ENCODE measurements at places on chromosomes 2 and 18.

- no peak for DNase-seq
Measured at GRCh38 chr2:88184762-88185161, 14.6 kb downstream of the THNSL2 start.

GRCh38 chr2:24892928-24893327, 27.1 kb downstream of the ADCY3 start:
- no peak for DNase-seq

GRCh38 chr2:185640588-185640987, 98.0 kb upstream of the FSIP2 start:
- no peak for DNase-seq

DNA sequence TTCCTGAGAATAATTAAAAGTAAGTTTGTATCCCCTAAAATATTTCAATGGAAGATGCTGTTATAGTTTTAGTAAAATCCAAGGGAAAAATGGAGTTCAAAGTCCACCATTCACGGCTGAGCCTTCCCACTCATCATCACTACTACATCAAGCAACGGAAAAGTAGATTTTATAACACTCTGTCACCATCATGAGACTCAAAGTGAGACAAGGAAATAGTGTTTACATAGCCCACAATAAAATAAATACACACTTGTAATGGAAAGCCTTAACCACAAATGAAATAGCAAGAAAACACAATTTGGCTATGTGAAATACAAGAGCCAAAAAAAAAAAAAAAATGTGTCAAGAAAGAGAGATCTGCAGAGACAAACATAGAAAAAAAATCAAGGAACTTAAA, 569.9 kb upstream of the REG3G start:
- DNase-seq = no peak

- DNase-seq = peak; percentile 92
Measured at GRCh38 chr18:13800505-13801259, 23.3 kb upstream of the MC5R start.

DNA sequence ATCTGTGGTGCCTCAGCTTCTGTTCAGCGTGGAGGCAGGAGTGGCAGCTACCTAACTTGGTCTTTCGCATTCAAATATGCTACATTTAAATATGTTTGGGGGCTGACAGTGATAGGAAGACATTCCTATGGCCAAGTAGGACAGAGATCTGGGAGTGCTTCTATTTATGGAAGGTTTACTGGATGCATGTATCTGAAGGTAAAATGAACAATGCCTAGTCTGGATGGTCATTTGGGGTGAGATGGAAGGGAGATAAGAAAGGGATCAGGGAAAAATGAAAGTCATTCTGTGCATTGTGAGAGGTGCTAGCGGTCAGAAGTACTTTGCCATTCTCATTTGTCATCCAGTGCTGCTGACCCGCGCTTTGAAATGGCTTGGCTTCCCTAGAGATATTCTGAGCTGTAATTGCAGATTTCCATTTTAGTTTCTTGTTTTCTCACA, 300.9 kb upstream of the FBXO11 start:
- no peak for DNase-seq

GRCh38 chr2:177229442-177230242, 17.0 kb downstream of the HNRNPA3 start:
- no peak for DNase-seq

DNA sequence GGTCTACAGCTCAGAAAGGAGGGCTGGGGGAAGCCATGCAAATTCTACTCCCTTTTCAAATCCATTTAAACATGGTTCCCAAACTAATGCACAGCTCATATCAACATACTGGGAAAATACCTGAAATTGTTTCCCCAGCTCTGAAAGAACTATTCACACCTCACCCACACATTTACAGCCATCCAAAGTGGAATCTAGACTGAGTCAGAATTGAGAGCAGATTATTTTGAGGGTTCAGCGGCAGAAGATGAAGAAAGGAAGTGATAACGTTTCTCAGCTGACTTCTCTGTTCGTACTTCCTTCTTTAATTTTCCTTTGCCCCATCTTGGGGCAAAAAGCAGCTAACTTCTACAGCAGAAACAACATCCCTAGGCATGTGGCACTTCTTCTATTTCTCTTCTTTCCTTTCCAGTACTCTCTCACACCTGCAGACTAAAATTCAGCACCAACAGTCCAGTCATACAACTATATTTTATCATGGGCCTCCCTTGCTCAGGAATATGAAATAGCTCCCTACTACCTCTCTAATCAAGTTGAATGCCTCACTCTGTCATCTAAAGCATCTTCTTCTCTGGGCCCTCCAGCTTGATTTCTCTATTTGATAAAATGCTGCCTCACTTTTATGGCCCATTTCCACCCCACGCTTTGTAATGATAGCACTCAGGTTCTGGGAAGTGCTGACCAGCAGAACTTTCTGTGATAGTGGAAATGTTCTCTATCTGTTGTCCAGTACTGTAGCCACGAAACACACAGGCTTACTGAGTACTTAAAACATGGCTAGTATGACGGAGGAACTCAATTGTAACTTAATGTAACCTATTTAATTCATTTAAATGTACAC, 35.9 kb downstream of the ARHGAP25 start:
- no peak for DNase-seq

GRCh38 chr2:10385933-10386773, 62.0 kb downstream of the ODC1 start:
- DNase-seq = no peak

DNA sequence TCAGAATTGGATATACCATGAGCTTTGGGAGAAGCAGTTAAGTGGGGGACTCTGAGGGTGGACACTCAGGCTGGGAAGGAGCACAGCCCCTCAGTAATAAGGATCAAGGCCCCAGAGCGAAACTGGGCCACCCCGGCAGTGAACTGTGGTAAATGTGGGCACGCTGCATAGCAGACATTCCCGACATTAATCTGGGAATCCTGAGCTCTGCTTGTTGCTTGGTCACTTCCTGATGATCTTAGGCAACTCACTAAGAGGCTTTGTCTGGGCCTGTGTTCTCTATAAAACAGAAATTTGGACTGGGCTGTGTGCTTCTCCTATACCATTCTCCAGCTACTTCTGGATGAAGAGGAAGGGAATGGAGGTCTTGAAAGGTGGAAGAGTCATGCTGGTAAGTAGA, 4.8 kb downstream of the TGFBRAP1 start:
- peak; percentile 88 for DNase-seq

GRCh38 chr2:239778861-239779558, 246.1 kb downstream of the NDUFA10 start:
- peak; percentile 21 for DNase-seq

DNA sequence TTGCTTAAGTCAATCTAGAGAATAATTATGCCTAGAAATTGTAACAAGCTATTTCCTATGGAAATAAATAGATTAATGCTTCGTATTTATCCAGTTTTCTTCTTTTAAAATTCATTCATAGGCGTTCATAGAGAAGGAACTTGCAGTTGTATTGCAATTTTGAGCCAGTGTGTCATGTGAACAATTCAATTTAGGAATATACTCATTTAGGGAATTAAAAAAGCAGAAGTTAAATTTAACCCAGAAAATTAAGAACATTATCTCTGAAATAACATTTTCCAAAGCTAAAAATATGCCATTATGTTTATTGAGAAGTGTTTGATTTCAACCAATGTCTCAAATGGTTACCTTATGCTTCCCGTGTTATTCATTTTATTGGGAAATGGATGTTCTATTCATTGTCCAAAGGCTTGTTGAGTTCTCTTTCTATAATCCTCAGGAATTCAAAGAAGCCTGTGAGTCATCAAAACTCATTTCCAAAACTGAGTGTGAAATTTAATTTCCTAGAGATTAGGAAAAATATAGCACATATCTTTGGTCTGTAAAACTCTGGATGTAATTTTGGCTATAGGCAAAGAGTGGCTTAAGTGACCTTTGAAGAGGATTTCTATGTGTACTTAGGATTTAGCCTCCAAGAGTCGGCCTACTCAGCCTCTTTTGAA, 99.7 kb downstream of the SLC8A1 start:
- no peak for DNase-seq

GRCh38 chr2:66696374-66696773, 261.4 kb downstream of the MEIS1 start:
- no peak for DNase-seq

GRCh38 chr2:45886171-45886663, 234.7 kb downstream of the PRKCE start:
- peak; percentile 65 for DNase-seq

- peak; percentile 72 for DNase-seq
Measured at GRCh38 chr2:31070339-31071125, 67.7 kb downstream of the GALNT14 start.

GRCh38 chr2:241135737-241136136, 13.5 kb downstream of the PASK start:
- no peak for DNase-seq

DNA sequence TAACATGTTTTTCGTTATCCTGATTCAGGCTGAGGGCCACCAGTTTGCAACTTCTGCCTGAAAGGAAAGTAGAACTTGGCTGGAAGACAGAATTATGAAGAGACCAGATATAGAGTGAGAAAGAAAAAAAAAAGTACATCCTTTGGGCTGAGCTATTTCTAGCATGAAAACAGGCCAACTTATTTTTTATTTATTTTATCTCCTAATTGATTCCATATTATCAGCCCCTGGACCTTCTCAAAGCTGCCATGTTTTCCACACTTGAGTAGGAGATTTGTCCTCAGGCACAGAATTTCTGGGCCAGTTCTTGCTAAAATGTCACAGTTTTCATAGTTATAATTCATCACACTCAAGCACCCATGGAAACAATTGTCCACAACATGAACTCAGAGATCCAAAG, 586.8 kb upstream of the CNTNAP5 start:
- no peak for DNase-seq

DNA sequence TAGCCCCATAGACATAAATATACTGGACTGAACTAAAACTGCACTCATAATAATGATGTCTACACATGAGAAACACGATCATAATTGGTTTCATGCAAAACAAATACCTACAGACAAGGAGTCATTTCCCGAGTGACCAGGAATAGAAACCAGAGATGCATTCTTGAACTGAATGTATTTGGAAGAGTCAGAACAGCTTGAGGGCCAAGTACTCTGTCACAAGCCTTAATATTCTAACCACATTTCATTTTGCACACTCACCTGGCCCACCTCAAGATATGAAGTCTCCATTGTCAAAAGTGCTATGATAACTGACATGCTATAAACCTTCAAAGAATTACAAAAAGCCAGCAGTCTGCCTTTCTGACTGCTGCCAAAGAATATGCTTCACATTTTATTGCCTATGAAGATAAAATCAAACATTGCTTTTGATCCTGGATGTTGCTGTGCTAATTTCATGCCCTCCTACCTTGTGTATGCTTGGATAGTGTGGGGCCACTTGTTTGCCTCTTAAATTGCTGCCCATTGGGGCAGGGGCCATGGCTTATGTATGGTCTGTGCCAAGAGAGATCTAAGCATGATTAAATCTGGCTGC, 18.9 kb upstream of the ASAP2 start:
- no peak for DNase-seq

- DNase-seq = no peak
Measured at GRCh38 chr2:143229411-143229810, 100.2 kb downstream of the ARHGAP15 start.

DNA sequence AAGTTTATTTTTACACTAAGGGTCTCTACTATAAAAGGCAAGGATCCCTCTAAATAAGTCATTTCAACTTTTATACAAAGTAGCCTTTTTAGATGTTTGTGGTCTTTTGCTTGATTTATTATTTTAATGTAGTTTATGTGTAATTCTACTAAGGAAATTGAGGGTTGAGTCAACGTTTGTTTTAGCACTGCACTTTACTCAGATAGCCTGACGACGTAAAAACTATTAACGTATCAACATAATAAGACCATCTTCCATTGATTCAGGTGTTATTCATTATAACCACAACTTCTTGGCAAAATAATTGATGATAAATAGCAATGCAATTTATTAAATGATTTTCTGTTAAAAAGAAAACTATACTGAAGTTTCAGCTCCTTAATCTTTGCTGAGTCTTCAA, 1103.6 kb upstream of the ACVR2A start:
- no peak for DNase-seq

DNA sequence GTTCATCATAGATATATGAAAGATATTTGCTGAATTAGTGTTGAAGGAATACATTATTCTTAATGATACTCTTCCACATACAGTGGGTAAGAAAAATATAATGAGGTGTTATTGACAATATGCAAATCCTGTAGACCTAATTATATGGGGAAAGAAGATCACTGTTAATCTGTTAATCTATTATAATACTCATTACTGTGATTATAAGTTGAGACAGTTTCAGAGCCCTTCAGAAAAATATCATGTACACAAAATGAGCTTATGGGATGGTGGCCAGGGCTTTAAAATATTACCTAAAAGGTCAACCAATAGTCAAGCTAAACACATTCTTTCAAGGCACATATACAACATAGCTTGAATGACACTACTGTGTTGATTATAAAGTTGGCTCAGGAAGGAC, 163.5 kb downstream of the NOL4 start:
- no peak for DNase-seq

DNA sequence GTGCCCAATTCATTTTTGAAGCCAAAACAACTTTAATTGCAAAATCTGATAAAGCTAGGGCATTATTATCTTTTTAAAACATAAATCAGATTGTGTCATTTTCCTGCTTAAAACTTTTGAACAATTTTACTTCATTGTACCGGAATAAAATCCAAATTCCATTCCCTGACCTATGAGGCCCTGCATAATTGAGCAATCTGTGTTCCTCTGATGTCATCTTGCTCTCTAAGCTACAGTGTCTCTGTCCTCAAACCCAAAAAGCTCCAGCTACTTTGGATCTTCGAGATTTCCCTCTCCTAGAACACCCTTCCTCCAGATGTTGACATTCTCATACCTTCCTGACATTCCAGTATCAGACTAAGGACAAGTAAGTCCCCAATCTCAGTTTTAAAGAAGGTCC, 395.9 kb downstream of the LRATD1 start:
- no peak for DNase-seq

- no peak for DNase-seq
Measured at GRCh38 chr2:57402755-57403154, 643.9 kb upstream of the VRK2 start.

DNA sequence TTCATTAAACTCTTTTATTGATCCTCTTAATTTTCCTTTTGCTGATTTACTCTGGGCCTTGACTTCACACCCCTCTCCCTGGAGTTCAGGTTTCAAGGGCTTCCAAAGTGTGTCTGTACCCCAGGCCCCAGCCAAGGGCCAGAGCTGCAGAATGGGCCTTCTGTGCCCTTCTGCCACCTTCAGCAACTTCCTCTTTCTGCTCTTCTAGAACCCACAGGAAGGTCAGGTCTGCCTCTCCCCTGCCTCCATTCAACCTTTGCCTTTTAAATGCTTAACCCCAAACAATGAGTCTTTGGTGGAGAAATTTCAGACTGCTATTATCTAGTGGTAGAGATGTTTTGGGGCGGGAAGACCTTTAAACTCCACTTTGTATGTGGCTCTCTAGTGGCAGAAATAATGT, 63.1 kb downstream of the TSN start:
- no peak for DNase-seq

All from islet precursor cell (in vitro differentiated cells).